Foreskin melanocyte (primary cell): ENCODE measurements at places on chromosomes 7 and 10.
A peak's percentile ranks its signal among the peaks of the same experiment; 100 is the strongest.

- peak; percentile 39 for DNase-seq
Measured at GRCh38 chr7:127810696-127811660, 159.0 kb downstream of the SND1 start.

DNA sequence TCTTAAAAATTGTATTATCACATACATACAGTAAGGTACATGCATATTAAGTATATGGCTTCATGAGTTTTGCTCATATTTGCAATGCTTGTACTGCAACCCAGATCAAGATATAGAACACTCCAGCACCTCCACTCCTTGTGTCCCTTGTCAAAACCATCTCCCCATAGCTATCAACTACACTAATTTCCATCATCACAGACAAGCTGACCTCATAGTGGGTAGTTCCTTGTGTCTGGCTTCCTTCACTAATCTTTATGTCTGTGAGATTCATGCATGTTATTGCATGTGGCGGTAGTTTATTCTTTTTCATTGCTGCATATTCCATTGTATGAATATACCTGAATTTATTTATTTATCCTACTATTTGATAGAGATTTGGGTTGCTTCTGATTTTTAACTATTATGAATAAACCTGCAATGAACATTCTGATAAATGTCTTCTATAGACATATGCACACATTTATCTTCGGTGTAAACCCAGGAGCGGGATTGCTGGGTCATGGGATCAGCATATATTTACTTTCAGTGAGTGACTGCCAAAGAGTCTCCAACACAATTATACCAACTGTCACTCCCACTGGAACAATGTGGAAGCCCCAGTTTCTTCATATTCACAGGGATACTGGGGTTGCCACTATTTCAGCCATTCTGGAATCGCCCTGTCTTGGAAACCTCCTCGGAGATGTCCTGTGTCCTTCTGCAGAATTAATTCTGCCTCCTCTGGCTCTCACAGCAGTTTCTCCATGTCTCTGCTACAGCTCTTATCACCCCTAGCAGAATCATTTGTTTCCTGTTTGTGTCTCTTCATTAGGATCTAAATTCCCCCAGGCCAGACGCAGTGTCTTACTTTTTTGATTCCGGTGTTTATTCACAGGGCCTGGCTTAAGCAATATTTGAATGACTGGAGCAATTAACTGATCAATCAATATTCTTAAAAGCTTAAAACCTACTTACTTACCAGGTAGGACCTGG lies 14.7 kb upstream of the ADAM12 start:
- DNase-seq = no peak

- DNase-seq = no peak
Measured at GRCh38 chr10:119768455-119769094, 42.7 kb downstream of the INPP5F start.

DNA sequence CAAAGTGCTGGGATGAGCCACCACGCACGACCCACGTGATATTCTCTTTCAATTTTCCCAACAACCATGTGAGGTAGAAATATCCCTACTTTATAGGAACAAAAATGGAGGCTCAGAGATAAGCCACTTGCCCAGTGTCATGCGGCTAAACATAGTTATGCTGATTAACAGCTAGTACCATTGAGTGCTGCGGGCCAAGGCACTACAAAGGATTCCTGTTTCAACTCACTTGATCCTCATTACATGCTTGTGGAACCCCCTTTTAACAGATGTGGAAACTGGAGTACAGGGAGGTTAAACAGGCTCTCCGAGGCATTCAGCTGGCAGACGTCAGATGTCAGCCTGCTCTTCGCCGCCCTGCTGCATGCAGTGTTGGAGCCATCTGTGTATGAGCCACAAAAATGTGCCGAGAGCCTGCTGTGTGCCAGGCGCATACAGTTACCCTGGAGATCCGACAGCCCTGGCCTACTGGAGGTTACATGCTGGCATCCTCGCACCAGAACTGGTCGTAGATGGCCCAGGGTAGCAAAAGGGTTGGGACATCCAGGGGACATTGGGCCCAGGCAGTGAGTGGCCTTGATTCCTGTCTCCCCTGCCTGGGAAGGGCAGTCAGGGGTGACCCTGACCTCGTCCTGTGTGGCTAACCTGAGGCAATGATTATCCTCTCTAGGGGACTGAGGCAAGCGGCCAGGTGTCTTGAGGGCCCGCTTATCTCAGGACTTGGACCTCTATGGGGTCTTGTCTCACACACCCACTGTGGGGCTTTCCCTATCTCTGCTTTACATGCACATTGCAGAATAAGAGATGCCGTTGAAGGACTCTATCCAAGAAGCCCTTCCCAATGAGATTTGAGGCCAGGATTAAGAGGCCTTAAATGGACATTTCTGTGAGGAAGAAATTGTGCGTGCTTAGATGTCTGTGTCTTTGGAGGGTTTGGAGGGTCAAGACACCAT lies 18.5 kb upstream of the SRGN start:
- DNase-seq = peak; percentile 32

GRCh38 chr7:31816810-31817209 lies 129.8 kb downstream of the PPP1R17 start:
- no peak for DNase-seq

DNA sequence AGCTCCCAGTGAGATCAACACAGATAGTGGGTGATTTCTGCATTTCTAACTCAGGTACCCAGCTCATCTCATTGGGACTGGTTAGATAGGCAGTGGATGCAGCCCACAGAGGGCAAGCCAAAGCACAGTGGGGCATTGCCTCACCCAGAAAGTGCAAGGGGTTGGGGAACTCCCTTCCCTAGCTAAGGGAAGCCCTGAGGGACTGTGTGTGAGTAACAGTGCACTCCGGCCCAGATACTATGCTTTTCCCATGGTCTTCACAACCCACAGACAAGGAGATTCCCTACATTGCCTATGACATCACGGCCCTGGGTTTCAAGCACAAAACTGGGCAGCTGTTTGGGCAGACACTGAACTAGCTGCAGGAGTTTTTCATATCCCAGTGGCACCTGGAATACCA lies 62.8 kb downstream of the PPP1R3A start:
- no peak for DNase-seq

DNA sequence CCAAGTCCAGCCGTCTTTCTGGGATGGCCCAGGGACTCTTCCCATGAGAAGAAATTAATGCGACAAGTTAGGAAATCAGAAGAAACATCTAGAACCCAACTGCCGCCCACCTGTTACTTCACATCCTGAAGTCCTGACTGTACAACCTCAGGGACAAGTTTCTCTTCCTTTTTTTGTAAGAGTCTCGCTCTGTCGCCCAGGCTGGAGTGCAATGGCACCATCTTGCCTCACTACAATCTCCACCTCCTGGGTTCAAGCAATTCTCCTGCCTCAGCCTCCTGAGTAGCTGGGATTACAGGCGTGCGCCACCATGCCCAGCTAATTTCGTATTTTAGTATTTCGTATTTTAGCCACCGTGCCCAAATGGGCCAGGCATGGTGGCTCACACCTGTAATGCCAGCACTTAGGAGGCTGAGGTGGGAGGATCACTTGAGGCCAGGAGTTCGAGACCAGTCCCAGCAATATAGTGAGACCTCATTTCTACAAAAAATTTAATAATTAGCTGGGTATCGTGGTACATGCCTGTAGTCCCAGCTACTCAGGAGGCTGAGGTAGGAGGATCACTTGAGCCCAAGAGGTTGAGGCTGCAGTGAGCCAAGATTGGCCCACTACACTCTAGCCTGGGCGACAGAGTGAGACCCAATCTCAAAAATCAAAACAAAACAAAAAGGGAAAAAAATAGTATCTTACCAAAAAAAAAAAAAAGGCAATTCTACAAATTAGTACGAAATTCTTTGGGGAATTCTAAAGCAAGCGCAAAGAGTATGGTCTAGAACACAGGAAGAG lies 20.8 kb downstream of the LAT2 start:
- DNase-seq = no peak

DNA sequence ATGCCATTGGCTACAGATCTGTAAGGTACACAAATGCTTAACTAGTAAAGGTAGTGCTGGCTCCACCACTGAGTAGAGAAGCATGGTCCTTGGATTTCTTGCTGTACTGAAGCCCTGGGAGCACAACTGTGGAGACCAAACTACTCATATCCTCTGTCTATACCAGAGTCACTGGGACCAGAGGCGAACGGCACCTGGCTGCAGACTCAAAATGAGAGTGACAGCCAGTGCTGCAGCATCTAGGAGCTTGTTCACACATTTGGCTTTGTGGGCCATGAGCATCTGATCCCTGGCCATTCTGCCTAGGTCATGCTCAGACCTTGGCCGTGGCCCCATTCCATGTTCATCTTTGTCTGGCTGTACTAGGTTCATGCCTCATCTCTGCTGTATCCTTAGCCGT lies 31.9 kb downstream of the LRRC18 start:
- DNase-seq = no peak

DNA sequence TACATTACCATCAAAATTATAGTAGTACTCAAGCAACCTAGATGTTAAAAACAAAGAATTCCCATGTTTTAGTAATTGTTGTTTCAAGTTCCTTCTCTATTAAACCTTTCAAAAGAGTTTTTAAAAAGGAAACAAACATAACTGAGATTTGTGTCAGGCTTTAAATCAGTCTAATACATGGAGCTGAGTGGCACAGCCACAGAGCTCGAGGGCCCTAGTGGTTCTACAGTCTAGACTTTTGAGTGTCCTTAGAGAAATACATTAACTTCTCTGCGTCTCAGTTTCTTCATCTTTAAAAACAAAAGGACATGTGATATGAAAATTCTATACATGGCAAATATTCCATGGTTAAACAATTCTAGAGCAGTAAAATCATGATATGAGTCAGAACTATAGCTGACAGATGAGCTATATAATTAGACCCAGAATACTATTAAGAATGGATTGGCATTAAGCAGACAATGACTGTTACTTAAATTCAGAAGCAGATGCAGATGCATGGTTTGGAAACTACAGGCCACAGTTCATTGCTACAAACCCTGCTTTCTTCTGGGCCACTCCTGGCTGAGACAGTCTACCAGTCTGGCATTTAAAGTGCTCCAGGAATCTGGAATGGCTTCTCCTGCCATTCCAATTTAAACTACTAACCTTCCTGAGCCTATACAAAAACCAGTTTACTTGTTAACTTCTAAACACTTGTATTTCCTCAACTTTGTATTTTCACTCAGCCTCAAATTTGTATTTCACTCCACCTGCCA lies 77.4 kb downstream of the EPC1 start:
- DNase-seq = peak; percentile 35

- no peak for DNase-seq
Measured at GRCh38 chr10:127221281-127221680, 24.9 kb upstream of the INSYN2A start.
